Activated T-cell treated with anti-CD3 and anti-CD28 coated beads, Interleukin-2, amount 50 U/mL, for 48 hours (primary cell): ENCODE measurements at places on chromosomes 5 and 9.

DNA sequence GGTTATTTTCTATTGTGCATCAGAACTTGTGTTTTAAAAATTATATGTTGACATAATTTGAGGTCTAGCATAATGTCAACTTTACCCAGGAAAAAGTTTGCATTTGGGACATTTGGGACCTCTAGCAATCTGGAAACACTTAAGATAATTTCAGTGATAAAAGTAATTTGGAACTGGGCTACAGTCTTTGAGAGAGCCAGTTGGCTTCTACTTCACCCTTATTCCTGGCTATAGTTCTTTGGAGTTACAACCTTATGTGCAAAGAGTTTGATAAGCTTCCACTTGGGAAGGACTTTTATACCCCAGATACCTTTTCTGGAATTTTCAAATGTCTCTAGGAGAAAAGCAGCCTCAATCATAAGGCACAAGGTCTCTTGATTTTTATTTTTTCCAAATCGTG is 139.3 kb downstream of the ARRDC3 start:
- DNase-seq = no peak

DNA sequence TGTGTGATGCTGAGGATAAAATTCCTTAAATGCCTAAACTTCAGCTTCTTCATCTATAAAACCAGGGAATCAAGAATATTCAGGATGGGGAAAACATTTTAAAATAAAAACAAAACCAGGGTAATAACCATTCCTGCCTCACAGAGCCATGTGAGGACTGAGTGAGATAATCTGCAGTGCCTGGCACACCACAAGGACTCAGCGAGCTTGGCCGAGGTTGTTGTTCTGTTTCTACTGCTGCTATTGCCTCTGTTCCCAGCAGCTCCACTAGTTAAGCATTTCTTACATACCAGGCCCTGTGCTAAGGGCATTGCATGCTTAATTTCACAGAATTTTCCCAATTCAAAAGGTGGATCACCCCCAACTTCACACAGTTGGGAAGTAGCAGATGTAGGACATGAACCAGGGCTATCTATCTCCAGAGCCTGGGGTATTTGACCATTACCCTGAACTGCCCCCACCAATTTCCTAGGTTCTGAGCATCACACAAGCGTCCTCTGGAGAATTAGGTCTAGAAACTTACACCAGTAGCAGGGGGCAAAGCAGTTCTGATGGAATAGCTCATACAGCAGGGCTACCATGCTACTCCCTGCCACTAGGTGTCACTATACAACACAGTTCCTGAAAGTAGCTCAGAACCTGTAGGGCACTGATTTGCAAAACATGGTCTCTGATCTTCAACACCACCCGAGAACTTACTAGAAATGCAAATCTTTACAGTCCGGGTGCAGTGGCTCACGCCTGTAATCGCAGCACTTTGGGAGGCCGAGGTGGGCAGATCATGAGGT is 74.3 kb downstream of the LRSAM1 start:
- DNase-seq = peak; percentile 37

GRCh38 chr5:7495131-7495517 is 99.2 kb downstream of the ADCY2 start:
- DNase-seq = no peak

- DNase-seq = no peak
Observed at GRCh38 chr5:120806202-120806601, 342.1 kb downstream of the PRR16 start.

DNA sequence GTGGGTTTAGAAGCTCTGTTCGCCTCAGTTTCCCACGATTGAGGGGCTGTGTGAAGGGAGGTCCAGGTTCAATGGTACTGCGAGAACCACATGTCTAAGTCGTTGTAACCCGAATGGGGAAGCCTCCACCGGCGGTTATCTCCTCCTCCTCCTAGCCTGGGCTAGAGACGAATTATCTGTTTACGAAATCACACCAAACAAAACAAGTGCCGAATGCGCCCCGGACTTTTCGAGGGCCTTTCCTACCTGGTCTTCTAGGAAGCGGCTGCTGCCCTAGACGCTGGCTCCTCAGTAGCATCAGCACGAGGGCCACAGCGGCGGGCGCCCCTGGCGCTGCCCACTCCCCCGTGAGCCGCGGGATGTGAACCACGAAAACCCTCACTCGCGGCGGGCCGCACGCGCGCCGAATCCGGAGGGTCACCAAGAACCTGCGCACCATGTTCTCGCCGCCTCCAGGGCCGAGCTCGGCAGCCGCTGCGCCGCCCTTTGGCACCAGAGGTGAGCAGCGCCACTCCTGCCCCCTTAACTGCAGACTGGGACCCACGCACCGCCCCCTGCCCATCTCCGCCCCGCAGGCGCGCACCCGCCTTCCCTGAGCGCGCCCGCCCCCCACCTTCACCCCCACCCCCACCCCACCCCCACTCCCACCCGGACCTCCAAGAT is at the start of gene CDKN2A:
Gene CDKN2A, minus strand, starts transcription at position 500 of the 663 bp plus-strand sequence.
- DNase-seq = peak; percentile 57

- DNase-seq = no peak
Observed at GRCh38 chr9:4073371-4073770, 226.5 kb downstream of the GLIS3 start.

DNA sequence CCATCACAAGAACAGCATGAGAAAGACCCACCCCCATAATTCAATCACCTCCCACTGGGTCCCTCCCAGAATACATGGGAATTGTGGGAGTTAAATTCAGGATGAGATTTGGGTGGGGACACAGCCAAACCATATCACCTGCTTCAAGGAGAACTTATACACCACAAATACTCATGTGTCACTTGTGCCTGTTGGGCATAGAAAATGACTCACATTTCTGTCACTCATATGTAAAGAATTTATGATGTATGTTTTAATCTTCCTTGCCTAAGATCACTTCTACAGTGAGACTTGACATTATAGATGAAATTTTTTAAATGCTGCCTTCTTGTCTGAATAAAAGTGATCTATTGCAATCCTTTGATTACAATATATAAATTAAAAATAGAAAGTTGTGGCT is 23.0 kb upstream of the PRDM6 start:
- DNase-seq = no peak

- no peak for DNase-seq
Observed at GRCh38 chr5:78843436-78843835, 141.7 kb downstream of the ARSB start.

GRCh38 chr9:130299785-130300615 is 34.4 kb downstream of the HMCN2 start:
- DNase-seq = no peak

GRCh38 chr5:65142511-65143011 is 339.2 kb downstream of the ADAMTS6 start:
- no peak for DNase-seq

DNA sequence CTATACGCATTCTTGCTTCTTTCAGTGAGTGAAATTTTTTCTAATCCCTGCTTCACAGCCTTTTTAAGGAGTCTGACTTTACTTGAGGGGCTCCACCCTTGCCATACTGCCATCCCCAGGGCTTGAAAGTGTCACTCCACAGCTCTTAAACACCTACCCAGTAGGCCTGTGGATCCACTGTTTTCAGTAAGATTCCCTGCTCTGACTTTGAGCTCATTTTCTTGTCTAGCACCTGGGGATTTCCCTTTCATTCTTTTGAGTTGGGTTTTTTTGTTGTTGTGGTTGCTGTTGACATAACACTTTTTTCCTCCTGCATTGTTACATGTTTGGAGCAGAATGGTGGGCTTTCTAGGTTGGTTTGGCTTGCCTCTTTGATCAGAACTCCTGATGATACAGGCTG is 23.6 kb downstream of the SREK1IP1 start:
- no peak for DNase-seq

DNA sequence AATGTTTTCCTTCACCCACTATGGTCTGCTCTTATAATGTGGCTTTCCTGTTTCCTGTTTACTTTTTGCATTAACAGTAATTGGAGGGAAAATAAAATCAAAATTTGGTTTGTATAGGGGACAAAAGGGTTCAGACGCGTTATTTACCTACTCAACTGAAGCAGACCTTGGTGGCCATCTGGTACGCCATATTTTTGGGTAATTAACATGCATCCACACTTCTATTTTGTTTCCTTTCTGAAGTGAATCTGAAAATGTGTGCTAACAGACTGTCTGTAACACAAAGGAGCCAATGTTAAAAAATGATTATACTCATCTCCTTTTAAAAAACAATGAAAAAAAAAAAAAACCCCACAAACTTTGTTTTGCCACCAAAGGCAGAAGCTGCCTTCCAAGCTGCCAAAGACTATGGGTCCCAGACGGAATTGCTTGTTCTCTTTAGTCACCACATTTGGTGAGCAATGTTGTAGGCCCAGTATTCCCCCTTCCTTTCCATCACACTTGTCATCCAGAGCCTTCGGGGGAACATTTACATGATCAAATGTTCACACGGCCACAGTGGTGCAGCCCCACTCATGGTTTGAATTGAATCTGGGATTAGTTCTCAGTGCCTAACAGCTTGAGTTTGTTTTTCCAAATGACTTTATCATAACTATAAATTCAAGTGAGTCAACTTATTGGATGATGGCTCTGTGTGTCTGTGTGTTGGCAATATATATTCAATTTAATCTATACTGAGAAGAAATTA is 323.7 kb upstream of the CD180 start:
- no peak for DNase-seq
